ENCODE measurements at places on chromosomes 5 and 9.

- H3K27me3 ChIP-seq, result no peaks in the 10 kb centered on the region
- no peaks in the 10 kb centered on the region for H3K36me3 ChIP-seq
- H3K4me3 ChIP-seq, result no peak overlapping the region
- DNase-seq, result no peak
These were observed 1917.9 kb downstream of the EFNA5 start for GRCh38 chr5:105752801-105753200.

DNA sequence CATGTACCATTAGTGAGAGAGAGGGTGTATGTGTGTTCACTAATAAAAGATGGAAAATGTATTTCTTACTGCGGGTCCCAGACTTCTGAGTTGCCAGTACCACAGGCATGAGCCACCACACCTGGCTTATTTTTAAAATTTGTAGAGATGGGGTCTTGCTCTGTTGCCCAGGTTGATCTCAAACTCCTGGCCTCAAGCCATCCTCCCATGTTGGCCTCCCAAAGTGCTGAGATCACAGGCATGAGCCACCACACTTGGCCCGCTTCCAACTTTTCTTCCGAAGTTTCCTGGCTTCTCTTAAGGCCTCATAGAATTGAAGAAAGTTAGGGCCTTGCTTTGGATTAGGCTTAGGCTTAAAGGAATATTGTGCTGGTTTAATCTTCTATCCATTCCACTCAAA, 40.4 kb upstream of the F2RL2 start:
- no peak overlapping the region for H3K4me3 ChIP-seq
- DNase-seq, result no peak
- no peaks in the 10 kb centered on the region for H3K27me3 ChIP-seq

GRCh38 chr5:57313716-57314115, 139.9 kb downstream of the GPBP1 start:
- no peaks in the 10 kb centered on the region for H3K36me3 ChIP-seq
- no peaks in the 10 kb centered on the region for H3K27me3 ChIP-seq
- H3K4me1 ChIP-seq, result peaks cover 4% of the 10 kb centered on the region

DNA sequence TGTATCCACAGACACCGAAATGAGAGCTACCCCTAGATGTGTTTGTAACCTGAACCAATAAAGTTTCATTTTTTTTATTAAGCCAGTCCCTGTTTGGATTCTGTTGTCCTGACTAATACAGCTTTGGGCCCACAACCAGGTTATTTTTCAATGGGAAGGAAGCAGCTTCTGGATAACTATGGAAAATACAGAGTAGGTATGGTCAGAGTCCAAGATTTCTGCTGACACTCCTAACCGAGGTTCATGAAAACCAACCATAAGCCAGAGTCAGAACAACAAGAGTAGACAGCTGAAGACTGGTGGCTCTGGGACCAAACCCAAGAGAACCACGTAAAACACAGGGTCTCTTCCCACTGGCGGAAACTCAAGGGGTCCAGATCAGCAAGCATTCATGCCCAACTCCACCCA, 10.8 kb downstream of the KLF9 start:
- no peaks in the 10 kb centered on the region for H3K27me3 ChIP-seq
- no peak for DNase-seq
- no peaks in the 10 kb centered on the region for H3K36me3 ChIP-seq
- H3K27ac ChIP-seq, result no peak overlapping the region
- H3K4me3 ChIP-seq, result no peak overlapping the region

DNA sequence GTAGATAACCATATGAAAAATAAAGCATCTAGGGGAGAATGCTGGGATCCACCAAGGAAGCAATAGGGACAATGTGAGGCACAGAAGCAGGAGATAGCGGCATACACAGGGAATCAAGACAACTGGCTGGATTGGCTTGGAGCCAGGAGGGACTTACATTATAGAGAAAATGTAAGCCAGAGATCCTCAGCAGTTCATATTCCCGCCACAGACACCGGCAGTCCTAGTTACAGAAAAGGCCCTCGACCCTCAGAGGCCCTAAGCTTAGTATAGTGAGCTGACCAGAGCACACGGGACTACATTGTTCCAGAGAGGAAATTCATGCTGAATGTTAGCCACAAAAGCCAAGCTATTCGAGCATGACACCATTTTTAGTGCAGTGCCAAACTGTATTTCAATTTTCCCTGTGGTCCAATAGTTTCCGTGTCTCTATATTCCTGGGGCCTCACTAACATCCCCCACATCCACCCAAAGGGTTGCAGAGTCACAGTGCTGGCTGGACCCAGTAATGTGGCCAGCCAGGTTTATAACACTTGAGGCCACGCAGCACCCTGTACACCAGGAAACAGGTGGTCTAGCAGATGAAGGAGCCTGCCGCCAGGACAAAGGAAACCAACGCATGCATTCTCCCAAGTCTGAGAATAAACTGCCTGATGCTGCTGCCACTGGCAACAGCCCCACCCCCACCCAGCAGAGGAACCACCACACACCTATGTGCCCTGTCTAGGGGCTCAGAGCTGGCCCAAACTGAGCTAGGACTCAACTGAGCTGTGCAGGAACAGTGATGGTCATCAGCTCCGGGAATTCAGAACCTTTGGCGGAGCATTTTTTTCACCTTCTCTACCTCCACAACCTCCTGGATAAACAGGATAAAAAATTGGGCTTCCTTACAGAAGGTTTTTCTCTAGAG, 693.2 kb upstream of the CHD1 start:
- no peak overlapping the region for H3K27ac ChIP-seq
- H3K27me3 ChIP-seq, result no peaks in the 10 kb centered on the region
- no peaks in the 10 kb centered on the region for H3K36me3 ChIP-seq
- H3K4me1 ChIP-seq, result no peaks in the 10 kb centered on the region
- no peak overlapping the region for H3K4me3 ChIP-seq

- H3K36me3 ChIP-seq, result no peaks in the 10 kb centered on the region
- H3K27me3 ChIP-seq, result no peaks in the 10 kb centered on the region
- DNase-seq, result no peak
These were observed 41.7 kb downstream of the RETREG1 start for GRCh38 chr5:16574789-16575721.

DNA sequence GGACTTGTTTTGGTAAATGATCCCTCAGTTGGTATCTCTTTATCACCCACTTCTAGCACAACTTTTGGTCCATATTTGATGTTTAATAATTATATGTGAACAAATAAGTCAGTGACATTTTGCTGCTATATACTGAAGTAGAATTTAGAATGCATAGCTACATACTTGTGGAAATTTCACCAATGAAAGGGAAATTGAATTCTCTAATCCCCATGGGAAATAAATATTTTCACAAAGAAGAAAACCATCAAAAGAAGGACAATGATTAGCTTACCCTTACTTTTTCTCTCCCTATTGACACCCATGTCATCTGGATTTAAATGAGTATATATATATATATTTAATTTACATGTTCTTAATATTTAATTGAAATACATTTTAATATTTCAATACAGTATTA, 94.3 kb upstream of the DAB2 start:
- no peak overlapping the region for H3K4me3 ChIP-seq
- no peak overlapping the region for H3K27ac ChIP-seq
- H3K36me3 ChIP-seq, result no peaks in the 10 kb centered on the region
- H3K27me3 ChIP-seq, result no peaks in the 10 kb centered on the region
- no peak for DNase-seq

DNA sequence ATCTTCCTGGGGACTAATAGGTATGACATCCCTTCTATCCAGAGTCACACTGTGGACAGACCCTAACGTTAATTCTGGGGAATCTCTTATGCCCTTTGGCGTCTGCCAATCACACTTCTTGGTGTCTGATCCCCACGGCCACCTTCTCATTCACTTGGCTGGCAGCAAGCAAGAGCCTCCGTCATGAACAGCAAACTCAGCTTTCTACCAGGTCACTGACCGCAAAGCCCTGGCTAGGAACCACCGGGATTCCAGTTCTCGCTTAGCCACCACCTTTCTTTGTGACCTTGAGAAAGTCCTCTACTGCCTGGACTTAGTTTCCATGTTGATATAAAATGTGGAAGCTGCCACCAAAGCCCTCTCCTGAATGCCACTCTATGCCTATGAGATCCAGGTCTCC, 67.7 kb upstream of the FCN1 start:
- H3K27me3 ChIP-seq, result no peaks in the 10 kb centered on the region
- no peak overlapping the region for H3K4me3 ChIP-seq
- no peaks in the 10 kb centered on the region for H3K4me1 ChIP-seq
- DNase-seq, result no peak
- no peak overlapping the region for H3K27ac ChIP-seq

- no peak overlapping the region for H3K27ac ChIP-seq
- H3K27me3 ChIP-seq, result no peaks in the 10 kb centered on the region
- DNase-seq, result no peak
- H3K4me3 ChIP-seq, result no peak overlapping the region
These were observed 405.5 kb downstream of the KIF4B start for GRCh38 chr5:155418960-155419579.

GRCh38 chr5:157312492-157312891, 46.6 kb downstream of the CYFIP2 start:
- no peak overlapping the region for H3K4me3 ChIP-seq
- no peaks in the 10 kb centered on the region for H3K27me3 ChIP-seq
- peak; percentile 50 for DNase-seq

- no peaks in the 10 kb centered on the region for H3K36me3 ChIP-seq
- no peak overlapping the region for H3K4me3 ChIP-seq
- no peaks in the 10 kb centered on the region for H3K4me1 ChIP-seq
- no peak overlapping the region for H3K27ac ChIP-seq
- H3K27me3 ChIP-seq, result no peaks in the 10 kb centered on the region
These were observed 155.6 kb upstream of the VLDLR start for GRCh38 chr9:2465921-2466460.

DNA sequence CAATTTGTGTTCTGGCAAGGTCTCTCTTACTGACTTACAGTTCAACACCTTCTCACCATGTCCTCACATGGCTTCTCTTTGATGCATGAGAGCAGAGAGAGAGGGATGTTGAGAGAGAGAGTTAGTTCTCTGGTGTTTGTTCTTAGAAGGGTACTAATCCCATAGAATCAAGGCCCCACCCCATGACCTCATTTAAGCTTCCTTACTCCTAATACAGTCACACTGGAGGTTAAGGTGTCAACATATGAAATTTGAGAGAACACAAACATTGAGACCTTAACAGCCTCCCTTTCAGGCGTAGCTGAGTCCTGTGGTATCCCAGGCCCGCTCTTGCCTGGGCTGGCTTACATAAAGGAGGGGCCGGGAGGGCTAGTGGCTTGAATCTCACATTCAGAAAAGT, 10.6 kb upstream of the SEMA6A start:
- no peak overlapping the region for H3K27ac ChIP-seq
- H3K4me1 ChIP-seq, result no peaks in the 10 kb centered on the region
- no peak overlapping the region for H3K4me3 ChIP-seq
- no peaks in the 10 kb centered on the region for H3K36me3 ChIP-seq
- DNase-seq, result no peak

DNA sequence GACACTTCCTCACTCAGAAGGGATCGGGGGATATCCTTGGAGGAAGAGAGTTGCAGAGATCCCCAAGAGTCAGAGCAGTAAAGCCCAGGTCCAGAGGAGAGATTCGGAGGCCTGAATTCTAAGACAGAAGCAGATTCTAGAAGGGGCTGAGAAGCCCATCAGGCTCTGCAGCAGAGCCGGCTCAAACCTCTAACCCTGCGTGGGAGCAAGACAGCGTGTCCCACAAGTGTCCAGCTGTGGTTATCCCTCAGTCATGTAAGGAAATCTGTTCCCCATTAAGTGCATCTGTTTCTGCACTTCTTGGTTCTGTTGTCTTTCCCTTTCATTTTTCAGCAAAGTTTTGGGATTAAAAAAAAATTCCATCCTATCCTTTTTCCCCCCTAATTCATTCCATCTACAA, 4.8 kb upstream of the DIAPH1 start:
- H3K27me3 ChIP-seq, result no peaks in the 10 kb centered on the region
- DNase-seq, result no peak
- H3K36me3 ChIP-seq, result peaks cover 58% of the 10 kb centered on the region
- no peak overlapping the region for H3K4me3 ChIP-seq
- peaks cover 8% of the 10 kb centered on the region for H3K4me1 ChIP-seq

GRCh38 chr5:113675166-113675565, 161.7 kb downstream of the YTHDC2 start:
- no peaks in the 10 kb centered on the region for H3K4me1 ChIP-seq
- no peak overlapping the region for H3K27ac ChIP-seq
- no peaks in the 10 kb centered on the region for H3K27me3 ChIP-seq
- H3K4me3 ChIP-seq, result no peak overlapping the region

GRCh38 chr5:142783601-142784341, 13.6 kb downstream of the ARHGAP26 start:
- H3K27me3 ChIP-seq, result no peaks in the 10 kb centered on the region
- H3K27ac ChIP-seq, result peak overlapping the region; percentile 62
- H3K36me3 ChIP-seq, result no peaks in the 10 kb centered on the region
- peak; percentile 70 for DNase-seq

GRCh38 chr9:113155911-113156588, 5.2 kb downstream of the SLC31A2 start:
- peaks cover 18% of the 10 kb centered on the region for H3K4me1 ChIP-seq
- DNase-seq, result no peak
- H3K27ac ChIP-seq, result no peak overlapping the region
- no peak overlapping the region for H3K4me3 ChIP-seq
- H3K27me3 ChIP-seq, result no peaks in the 10 kb centered on the region

DNA sequence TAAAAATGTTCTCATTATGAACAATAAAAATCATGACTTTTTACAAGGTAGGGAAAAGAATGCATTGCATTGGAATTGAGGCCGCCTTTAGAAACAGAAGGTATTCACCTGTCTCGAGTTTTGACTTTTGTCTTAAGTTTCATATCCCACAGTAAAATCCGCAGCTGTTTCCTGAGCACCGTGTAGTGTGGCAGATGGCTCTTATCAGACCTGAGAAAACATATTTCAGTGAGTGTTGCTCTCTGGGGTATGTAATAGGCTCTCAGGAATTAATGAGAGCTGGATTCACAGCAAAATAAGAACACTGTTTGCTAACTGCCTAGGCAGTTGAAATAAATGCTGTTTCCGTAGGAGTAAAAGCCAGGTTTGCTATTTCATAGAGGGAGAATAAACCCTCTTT, 221.4 kb downstream of the CFAP90 start:
- no peak for DNase-seq
- no peaks in the 10 kb centered on the region for H3K27me3 ChIP-seq
- H3K4me1 ChIP-seq, result no peaks in the 10 kb centered on the region
- H3K4me3 ChIP-seq, result no peak overlapping the region
- no peak overlapping the region for H3K27ac ChIP-seq

Data from natural killer cell (primary cell).